ENCODE measurements at places on chromosomes 2 and 18. TPM values are rescaled to one million over a fixed set of nuclear protein-coding genes. Genes with fewer than 3 reads are reported as not detected.

PPP1R1C gene
- total RNA-seq: not detected

LGALSL gene
- total RNA-seq: 5.4 TPM

FBXO48 gene
- total RNA-seq: 2.7 TPM

TLX2 gene
- not detected for total RNA-seq

SH3BP4 gene
- 0.37 TPM for total RNA-seq

CAVIN2 gene
- total RNA-seq: 16.5 TPM

UPP2 gene
- not detected for total RNA-seq

FIGN gene
- total RNA-seq: not detected

ELOA2 gene
- not detected for total RNA-seq

GKN2 gene
- not detected for total RNA-seq

ADNP2 gene
- total RNA-seq: 43.6 TPM

DLX2 gene
- 0.47 TPM for total RNA-seq

TDRD15 gene
- not detected for total RNA-seq
